ENCODE measurements at places on chromosomes 7 and 10.
A peak's percentile ranks its signal among the peaks of the same experiment; 100 is the strongest.

- DNase-seq = no peak
Observed at GRCh38 chr10:43774234-43774769, 125.6 kb upstream of the ZNF32 start.

DNA sequence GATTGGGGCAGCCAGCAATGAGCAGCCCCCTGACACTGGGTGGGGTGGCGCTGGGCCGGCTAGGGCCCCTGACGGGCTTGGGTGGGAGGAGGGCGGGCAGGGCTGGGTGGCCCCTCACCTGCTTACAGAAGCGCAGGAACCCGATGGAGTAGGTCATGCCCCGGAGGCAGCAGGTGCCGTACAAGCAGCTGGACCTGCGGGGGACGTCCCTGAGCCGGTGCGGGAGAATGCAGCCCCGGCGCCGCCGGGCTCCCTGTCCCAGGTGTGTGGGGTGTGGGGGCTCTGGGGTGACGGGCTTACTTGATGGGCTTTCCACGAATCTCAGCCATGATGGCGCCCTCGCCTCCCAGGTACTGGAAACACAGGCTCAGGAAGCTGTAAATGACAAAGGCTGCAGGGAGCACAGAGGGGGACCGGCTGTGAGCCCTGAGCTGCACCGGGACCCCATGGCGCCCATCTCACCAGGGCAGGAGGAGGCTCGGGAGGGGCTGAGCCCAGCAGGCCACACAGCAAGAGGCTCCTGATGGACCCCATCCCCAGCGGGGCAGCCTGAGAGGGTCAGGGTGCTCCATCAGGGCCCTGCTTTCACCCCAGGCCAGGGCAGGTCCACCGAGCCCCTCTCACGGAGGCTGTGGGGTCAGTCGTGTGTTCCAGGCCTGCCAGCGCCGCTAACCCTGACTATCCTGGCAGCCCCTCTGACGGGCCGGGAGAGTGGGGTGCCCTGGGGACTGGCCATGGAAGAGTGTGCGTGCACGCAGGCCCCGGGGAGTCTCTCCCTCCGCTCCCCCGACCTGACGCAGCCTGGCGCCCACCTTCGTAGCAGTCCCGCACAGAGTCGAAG is 5.8 kb downstream of the TMEM184A start:
- no peak for DNase-seq

DNA sequence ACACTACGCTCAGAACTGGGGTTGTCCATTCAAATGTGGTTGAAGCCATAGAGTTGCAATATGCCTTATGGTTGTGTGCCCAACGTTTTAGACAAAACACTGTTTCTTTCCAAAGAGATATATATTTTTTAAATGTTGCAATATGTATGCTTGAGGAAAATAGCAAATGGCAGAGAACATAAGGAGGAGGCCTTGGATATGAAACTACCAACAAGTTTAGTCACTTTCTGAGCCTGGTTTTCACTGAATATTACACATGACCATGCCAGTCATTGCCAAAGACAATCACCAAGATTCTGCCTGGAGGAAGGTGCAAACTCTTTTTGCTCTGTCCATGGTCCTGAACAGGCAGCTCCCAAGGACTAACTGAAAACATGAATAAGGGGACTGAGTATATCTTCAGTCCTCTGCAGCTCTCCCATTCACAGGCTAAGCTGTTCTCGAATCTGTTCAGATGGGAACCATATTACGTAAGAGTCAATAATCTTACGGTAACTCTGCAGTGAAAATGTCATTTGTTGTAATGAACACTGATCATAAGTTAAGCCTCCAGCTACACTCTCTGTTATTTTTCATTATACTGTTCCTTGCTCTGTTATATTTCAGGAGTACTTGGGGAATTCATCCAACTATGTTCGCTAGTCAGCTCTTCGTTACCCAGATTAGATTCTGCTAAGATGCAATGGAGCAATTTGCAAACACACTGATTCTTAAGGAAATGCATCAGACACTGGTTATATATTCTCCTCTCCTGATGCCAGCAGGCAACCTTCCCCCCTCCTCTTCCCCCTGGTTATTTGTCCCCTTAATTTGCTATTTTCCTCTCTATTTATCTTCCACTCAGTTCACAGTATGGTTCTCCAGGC is 90.7 kb upstream of the C1QL3 start:
- no peak for DNase-seq

GRCh38 chr7:50738932-50739331 is 43.8 kb downstream of the GRB10 start:
- DNase-seq = no peak

DNA sequence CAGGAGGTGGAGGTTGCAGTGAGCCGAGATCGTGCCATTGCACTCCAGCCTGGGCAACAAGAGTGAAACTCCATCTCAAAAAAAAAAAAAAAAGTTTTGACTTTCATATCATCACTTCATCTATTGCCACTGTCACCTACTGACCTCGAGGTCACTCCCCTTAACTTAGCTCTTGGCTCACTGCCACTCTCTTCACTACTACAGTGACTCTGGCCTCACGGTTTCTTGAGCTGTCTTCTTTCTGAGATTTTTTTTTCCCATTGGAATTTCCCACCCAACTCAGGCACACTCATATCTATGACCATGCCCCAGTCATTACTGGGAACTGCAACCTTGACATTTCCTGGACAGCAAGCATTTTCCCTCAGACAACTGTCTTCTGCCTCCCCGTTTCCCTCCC is 42.6 kb upstream of the C7orf33 start:
- DNase-seq = no peak

DNA sequence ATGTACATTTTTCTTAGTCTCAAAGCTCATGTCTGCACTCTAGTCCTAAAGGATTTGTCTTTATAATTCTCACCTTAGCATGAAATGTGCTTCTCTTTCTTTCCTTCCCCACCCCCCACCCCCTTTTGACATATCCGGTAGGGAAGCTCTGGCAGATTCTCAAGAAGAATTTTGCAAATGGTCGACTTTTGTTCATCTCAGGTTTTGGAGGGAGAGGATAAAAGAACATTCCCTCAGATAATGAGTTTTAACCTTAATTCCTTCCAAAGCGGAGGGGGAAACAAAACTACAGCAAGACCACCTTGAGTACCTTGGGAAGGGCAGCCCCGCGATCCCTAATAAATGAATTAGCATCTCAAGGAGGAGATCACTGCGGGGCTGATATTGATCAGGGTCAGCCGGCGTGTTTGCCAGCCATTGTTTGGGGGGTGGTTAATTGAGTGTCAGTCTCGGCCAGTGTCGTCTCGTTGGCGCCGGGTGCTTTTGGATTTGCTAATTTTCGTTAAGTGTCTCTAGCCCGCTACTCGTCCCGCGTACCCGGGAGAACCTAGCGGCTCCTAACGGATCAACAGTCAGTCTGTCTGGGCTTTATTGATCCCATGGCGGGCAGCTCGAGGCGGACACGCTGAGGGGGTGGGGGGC is 874 bp upstream of the BAMBI start:
- no peak for DNase-seq

- DNase-seq = no peak
Observed at GRCh38 chr10:91051829-91052228, 130.9 kb upstream of the ANKRD1 start.

- DNase-seq = no peak
Observed at GRCh38 chr10:86721232-86721631, 35.2 kb upstream of the BMPR1A start.

DNA sequence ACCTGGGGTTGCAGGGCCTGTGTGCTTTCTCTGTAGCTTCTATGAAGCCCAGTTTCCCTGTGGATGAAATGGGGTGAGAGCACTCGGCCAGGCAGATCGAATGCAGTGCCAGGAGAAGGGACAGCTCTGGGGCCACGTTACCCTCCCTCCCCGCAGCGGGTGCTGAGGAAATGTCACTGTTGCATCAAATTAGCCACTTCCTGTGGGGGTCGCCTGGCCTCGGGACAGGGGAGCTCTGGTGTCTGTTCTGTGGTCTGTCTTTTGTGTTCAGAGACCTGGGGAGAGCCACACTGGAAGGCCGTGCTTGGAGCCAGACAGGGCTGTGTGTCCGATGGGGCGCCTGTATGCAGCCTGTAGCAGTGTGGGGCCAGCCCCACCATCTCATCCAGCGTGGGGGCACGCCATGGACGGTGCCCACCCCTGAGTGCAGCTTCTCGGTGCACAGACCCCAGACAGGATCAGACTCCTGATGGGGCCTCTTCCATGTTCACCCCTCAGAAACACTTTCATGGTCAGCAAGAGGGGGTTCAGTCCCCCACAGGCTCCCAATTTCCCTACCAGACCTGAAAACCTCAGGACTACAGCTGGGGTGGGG is 13.6 kb downstream of the TTYH3 start:
- peak; percentile 91 for DNase-seq
